ENCODE measurements at places on chromosomes 7 and 10.

DNA sequence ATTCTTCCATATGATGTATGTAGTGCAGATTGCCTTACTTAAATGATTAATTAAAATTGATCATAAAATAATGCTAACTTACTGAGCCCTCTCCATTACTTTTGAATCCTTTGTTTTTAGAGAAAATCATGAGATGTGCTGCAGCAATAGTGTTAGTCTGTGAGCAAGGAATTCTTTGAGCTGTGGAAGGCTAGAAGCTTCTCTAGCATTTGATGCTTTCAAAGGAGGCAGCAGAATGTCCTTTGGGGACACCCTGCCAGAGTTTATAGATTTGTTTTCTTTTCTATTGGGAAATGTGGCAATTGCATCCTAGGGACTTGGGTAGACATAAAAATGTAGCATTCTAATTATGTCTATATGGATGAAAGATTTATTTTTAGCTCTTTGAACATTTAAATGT lies 284.1 kb upstream of the SMIM30 start:
- DNase-seq = no peak

DNA sequence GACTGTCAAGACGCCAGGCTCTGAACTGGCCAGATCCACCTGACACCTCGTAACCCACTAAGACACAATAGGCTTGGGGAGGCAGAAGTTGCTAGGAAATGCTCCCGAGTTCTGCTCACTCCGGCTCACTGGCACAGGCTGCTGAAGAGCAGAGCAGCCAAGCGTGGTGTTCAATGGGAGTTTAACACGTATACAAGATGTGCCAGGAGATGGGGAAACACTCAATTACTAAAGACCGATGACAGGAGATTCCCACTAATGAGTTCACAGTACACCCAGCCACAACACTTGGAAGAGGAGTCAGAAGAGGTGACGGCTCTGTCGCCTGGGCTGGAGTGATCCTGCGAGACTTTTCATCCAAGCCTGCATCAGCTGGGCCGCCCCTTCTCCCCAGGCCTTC lies 303.4 kb downstream of the GFRA1 start:
- DNase-seq = no peak

GRCh38 chr10:88919041-88919440 lies 33.5 kb downstream of the ACTA2 start:
- DNase-seq = no peak

DNA sequence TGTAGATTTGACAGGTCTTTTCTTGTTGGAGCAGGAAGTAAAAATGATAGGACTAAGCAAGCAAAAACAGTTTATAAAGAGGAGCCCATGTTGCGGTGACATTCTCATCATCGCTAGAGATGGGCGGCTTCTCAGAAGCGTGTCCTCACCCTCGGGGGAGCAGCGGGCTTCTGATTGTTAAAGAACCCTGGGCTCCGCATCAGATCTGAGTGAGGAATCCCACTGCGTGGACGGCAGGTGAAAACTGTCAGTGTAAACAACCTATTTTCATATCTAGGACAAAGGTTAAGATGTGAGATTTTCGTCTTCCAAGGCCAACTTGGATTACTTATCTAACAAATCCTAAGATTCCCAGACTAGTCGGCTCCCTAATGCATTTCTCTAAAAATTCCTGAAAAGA lies 177.6 kb downstream of the ADARB2 start:
- DNase-seq = no peak

DNA sequence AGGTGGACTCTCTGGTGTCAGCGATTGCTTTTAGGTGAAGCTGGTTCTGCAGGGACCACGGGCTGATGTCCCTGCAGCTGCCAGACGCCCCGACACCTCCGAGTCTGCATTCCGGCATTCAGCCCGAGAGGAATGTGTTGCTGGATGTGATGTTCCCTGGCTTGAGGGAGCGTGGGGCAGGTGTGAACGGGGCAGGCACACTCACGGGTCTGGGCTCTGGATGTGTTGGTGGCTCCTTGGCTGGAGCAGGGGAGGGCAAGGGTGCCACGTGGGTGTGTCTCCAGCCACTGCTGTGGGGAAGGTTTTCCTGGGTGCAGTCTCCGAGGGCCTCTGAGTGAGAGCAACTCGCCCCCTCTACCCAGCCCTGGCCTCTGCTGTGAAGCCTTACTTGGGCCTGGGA lies 140.5 kb downstream of the CAMK1D start:
- DNase-seq = no peak

GRCh38 chr7:129862682-129863081 lies 90.1 kb downstream of the UBE2H start:
- no peak for DNase-seq

GRCh38 chr10:72291019-72291532 lies 17.4 kb downstream of the DDIT4 start:
- no peak for DNase-seq

GRCh38 chr10:10315989-10316388 lies 701.7 kb upstream of the CELF2 start:
- no peak for DNase-seq

GRCh38 chr10:123129618-123130271 lies 6.0 kb upstream of the HMX3 start:
- DNase-seq = no peak

DNA sequence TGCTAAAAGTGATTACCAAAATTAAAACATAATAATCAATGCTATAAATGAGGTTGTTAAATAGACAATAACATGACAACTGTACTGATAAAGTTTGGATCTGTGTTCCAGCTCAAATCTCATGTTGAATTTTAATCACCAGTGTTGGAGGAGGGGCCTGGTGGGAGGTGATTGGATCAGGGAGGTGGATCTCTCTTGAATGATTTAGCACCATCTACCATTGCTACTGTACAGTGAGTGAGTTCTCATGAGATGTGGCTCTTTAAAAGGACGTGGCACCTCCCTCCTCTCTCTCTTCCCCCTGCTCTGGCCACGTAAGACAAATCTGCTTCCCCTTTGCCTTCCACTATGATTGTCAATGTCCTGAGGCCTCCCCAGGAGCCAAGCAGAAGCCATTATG lies 77.5 kb downstream of the HTR5A start:
- no peak for DNase-seq

DNA sequence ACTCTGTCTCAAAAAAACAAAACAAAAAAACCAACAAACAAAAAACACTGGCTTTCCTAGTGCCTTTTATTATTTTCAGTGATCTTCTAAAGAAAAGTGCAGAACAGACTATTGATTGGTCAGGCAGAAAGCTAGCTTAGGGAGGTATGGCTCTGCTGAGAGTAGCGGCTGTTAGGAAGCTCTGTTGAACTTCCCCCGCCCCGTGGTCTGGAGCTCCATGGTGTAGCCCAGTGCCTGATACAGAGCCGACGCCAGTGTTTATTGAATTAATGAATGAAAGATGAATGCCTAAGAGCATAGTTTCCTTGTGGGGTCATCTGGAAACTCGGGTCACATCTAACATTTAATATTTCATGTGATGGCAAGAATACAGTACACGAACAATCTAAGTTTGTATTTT lies 90.5 kb upstream of the ARMC3 start:
- no peak for DNase-seq

- DNase-seq = no peak
These were observed 307.8 kb downstream of the PTPRN2 start for GRCh38 chr7:158279539-158280447.

GRCh38 chr10:26205223-26205622 lies 11.4 kb upstream of the GAD2 start:
- no peak for DNase-seq

DNA sequence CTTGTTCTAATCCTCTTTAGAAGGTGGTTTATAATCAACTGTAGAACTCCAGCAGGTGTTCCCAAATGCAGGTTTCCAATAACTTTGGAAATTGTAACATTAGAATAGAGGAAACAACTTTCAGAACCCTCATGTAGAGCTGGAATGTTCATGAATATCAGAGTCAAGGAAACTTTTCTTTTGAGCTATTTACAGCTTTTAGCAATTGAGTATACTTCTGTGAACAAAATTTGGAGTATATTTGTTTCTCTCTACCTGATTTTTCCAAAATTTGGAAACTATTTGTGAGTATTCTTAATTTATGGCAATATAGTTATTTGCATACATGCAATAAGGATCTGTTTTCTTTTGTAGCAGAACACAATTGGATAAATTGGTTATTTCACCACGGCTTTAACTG lies 2.8 kb upstream of the CFAP43 start:
- DNase-seq = no peak

GRCh38 chr10:124589491-124590041 lies 127.9 kb downstream of the LHPP start:
- no peak for DNase-seq

GRCh38 chr7:23002698-23003097 lies 11.2 kb downstream of the HYCC1 start:
- DNase-seq = no peak

GRCh38 chr7:89989454-89989853 lies 164.8 kb upstream of the STEAP1 start:
- DNase-seq = no peak

DNA sequence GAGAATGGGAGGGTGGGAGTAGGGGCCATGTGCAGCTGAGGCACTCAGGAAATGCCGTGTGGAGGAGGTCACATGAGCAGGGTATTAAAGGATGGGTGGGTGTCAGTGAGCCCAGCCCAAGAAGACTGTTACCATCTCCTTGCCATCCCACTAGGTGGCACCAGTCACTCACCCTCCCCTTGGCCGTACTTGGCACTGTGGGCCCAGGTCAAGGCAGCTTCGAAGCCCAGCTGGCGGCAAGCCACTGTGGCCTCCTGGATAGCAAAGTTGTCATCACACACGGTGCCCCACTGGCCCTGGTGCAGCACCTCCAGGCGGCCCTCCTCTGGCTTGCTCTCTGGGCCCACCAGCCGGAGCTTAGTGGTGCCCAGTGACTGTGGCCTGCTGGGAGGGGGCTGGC lies 5.4 kb downstream of the LOXL4 start:
- no peak for DNase-seq

- no peak for DNase-seq
These were observed 161.2 kb upstream of the TNRC18 start for GRCh38 chr7:5584821-5585220.

- DNase-seq = no peak
These were observed 10.9 kb downstream of the CDCA7L start for GRCh38 chr7:21934808-21935207.

GRCh38 chr10:89518108-89518507 lies 17.3 kb downstream of the SLC16A12 start:
- DNase-seq = no peak

DNA sequence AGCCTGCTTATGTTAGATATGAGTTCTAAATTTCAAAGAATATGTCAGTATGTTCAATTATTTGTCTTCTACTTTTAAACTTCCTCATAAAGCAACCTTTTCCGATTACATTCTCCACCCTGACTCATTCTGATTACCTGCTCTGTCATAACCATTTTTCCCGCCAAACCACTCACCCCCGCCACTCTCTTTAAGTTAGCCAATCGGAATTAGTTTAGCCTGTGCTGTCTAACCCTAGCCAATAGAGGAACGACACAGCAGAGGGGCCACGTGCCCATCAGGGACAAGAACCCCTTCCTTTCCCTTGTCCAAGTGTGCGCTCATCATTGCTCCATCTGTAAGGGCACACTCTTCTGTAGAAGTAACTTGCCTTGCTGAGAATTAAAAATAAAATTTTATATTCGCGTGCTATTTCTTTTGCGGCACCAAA lies 91.4 kb downstream of the CCDC71L start:
- DNase-seq = no peak

Measured in AG09319 (cell line).